Heart right ventricle (tissue), 16 donors: ENCODE measurements at places on chromosomes 1 and 21.

DNA sequence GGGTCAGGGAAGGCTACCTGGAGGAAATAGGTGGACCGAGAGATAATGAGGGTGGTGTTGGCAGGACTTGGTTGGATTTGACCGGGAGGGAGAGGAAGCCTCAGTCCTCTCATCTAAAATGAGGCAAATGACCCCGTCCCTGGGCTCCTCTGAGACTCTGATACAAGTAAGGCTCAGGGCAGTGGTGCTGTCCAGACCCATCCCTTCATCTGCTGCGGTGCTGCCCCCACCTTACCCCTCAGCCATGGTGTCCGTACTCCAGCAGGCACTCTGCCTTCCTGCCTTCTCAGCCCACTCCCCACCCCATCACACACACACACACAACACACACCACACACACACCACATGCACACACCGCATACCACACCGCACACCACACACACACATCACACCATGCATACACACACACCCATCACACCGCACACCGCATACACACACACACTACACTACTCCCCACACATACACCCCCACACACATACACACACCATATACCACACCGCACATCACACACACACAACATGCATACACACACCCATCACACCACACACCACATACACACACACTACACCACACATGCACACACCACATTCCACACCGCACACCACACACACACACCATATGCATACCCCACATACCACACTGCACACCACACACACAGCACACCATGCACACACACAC lies 29.4 kb upstream of the SLC26A9 start:
- H3K27ac ChIP-seq, result no peak overlapping the region
- H3K4me1 ChIP-seq, result peaks cover 20% of the 10 kb centered on the region
- H3K27me3 ChIP-seq, result no peaks in the 10 kb centered on the region
- DNase-seq, result no peak
- no peak overlapping the region for H3K4me3 ChIP-seq
- no peaks in the 10 kb centered on the region for H3K36me3 ChIP-seq

DNA sequence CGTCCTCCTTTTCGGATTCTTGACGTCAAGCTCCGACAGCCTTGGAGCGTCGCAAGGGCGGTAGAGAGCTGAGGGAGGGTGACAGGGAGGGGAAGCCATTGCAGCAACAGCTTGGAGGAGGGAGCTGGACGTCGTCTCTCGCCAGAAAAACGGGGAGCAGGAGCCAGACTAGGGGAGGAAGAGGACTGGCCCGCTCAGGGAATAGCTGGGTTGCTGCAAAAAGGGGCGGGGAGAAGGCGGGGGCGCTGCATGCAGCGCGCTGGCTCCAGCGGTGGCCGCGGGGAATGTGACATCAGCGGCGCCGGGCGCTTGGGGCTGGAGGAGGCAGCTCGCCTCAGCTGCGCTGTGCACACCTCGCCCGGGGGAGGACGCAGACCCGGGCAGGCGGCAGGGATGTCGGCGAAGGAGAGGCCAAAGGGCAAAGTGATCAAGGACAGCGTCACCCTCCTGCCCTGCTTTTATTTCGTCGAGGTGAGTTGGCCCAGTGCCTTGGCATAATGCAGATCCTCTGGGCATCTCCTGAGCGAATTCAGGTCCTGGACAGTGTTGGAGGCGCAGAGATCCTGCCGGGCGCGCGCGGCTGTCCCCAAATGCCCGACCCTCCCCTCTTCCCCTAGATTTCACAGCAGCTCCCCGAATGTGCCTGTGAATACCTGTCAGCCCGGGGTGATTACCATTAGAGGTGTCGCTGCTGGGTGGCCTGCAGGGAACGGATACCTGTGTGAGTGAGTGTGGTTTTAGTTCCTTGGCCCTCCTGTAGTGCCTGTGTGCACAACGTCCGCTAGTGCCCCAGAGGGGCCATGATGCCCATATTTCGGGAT lies at the start of gene PLPPR4:
PLPPR4 (plus strand) TSS at position 292 of the 821 bp plus-strand sequence; CDS start at position 394, 102 bp downstream.
- peak; percentile 55 for DNase-seq
- H3K27me3 ChIP-seq, result no peaks in the 10 kb centered on the region
- peak within 1 kb of the TSS; percentile 63 for H3K4me3 ChIP-seq
- no peaks in the 10 kb centered on the region for H3K36me3 ChIP-seq
- H3K27ac ChIP-seq, result no peak within 1 kb of the TSS

DNA sequence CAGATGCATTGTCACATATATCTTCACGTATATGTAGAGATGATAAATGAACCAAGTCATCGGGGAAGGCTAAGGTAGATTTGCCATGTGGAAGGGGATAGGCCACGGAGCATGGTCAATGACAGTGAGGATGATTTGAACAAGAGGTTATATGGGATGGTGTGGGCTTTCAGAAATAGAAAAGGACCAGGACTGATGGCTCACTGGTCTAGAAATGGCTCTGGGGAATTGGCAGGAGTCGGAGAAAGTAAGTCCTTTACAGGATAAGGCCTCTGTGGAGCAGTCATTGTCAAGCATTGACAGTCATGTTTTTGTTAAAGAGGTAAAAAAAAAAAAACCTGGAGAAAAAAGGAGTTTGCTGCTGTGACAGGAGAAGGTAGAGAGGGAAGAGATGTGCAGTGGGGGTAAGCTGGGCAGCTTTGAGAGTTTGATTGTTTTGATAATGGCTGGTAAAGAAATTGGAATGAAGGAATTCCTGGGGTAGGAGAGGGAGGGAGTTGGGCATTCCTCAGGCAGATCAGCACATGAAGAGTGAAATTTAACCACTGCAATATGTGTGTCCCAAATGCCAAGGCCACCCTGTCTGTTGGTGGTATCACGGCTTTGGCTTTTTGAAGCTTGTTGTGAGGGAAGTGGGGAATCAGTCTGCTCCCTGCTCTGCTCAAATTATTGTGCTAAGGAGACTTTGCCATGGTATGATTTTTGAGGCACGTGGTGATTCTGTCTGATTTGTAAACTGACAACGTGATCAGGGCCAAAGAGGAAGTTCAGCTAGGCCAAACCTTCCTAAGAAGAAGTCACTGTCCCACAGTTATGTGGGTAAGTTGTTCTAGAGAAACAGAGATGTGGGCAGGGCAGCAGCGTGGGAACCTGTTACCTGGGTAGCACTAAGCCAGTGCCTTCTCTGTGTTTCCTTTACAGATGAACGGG lies 26.0 kb downstream of the MACF1 start:
- no peak for DNase-seq
- no peaks in the 10 kb centered on the region for H3K27me3 ChIP-seq
- no peak overlapping the region for H3K4me3 ChIP-seq
- H3K27ac ChIP-seq, result peak overlapping the region; percentile 20
- H3K4me1 ChIP-seq, result no peaks in the 10 kb centered on the region

- H3K27me3 ChIP-seq, result no peaks in the 10 kb centered on the region
- no peak overlapping the region for H3K4me3 ChIP-seq
- no peak for DNase-seq
- no peak overlapping the region for H3K27ac ChIP-seq
- no peaks in the 10 kb centered on the region for H3K36me3 ChIP-seq
Observed at GRCh38 chr1:182726912-182727311, 42.5 kb upstream of the RGS8 start.

- H3K4me3 ChIP-seq, result no peak overlapping the region
- H3K27me3 ChIP-seq, result peaks cover 10% of the 10 kb centered on the region
- no peak for DNase-seq
- no peaks in the 10 kb centered on the region for H3K36me3 ChIP-seq
Observed at GRCh38 chr21:31909153-31910073, 36.6 kb downstream of the HUNK start.

GRCh38 chr1:56501888-56502287 lies 77.5 kb downstream of the PLPP3 start:
- peaks cover 86% of the 10 kb centered on the region for H3K4me1 ChIP-seq
- H3K36me3 ChIP-seq, result peaks cover 46% of the 10 kb centered on the region
- no peak for DNase-seq
- no peaks in the 10 kb centered on the region for H3K27me3 ChIP-seq

DNA sequence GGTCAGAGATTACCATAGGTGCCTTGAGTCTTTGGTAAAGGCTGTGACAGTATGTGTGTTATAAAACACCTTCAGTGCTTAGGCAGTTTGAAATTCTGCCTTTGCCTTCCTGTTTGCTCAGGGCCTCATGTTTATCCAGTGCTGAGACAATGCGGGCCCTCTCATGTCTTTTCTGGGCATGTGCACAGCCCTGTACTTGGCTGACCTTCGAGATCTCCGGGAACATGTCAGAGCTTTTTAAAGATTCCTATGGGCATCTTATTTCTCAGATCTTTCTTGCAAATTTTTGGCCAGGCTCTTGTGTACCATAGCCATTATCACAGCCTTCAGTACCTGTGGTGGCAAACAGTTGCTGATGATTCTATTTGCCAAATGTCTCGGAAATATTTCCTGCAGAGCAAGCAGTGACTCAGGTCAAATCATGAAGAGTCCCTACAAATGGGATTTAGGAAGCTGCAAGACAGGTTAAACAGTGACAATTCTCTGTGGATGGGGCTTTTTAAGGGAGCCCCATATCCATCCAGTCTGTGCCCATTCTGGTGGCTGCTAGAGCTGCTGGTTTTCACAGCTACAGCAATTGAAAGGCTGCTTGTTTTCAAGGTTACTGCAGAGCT lies 42.1 kb downstream of the HOOK1 start:
- no peak for DNase-seq
- no peaks in the 10 kb centered on the region for H3K4me1 ChIP-seq
- H3K36me3 ChIP-seq, result no peaks in the 10 kb centered on the region

DNA sequence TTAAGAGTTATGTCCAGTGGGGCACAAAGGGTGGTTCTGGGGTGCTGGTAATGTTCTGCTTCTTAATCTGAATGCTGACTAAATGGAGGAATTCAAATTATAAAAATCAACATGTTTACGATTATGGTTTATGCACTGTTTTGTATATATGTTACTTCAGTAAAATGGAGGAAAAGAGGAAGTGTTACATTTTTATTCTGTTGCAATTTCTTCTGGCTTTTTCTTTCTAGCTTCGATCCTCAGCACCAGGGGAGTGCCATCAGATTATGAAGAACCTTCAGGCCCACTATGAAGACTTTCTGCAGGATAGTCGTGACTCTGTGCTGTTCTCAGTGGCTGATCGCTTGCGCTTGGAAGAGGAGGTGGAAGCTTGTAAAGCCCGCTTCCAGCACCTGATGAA lies 105.5 kb downstream of the MACF1 start:
- no peak overlapping the region for H3K27ac ChIP-seq
- no peaks in the 10 kb centered on the region for H3K27me3 ChIP-seq
- no peak overlapping the region for H3K4me3 ChIP-seq
- no peaks in the 10 kb centered on the region for H3K4me1 ChIP-seq
- DNase-seq, result no peak

DNA sequence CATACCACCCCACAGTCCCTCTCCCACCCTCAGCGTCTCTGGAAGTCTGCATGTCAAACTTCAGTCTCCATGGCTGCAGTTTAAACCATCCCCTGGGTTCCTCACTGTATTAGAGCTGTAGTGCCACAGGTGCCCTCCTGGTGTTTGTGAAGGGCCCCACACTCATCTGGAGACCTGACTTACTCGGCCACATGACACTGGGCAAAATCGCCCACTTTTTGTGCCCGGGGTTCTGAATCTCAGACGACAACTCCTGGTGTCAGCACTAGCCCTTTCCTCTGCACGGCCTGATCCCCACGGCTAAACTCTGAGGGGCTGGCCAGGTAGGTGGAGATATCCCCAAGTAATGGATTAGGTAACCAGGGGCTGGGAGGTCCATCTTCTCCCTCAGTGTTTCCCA lies 6.5 kb downstream of the INKA2 start:
- no peak overlapping the region for H3K4me3 ChIP-seq
- H3K36me3 ChIP-seq, result peaks cover 14% of the 10 kb centered on the region

GRCh38 chr1:232260861-232261260 lies 369.1 kb downstream of the SIPA1L2 start:
- H3K4me1 ChIP-seq, result no peaks in the 10 kb centered on the region
- no peak overlapping the region for H3K27ac ChIP-seq
- no peaks in the 10 kb centered on the region for H3K36me3 ChIP-seq
- H3K4me3 ChIP-seq, result no peak overlapping the region
- H3K27me3 ChIP-seq, result no peaks in the 10 kb centered on the region

- H3K27me3 ChIP-seq, result peaks cover 58% of the 10 kb centered on the region
- H3K4me1 ChIP-seq, result no peaks in the 10 kb centered on the region
- H3K4me3 ChIP-seq, result no peak overlapping the region
- H3K36me3 ChIP-seq, result no peaks in the 10 kb centered on the region
Observed at GRCh38 chr1:29690156-29690555, 453.8 kb downstream of the PTPRU start.

DNA sequence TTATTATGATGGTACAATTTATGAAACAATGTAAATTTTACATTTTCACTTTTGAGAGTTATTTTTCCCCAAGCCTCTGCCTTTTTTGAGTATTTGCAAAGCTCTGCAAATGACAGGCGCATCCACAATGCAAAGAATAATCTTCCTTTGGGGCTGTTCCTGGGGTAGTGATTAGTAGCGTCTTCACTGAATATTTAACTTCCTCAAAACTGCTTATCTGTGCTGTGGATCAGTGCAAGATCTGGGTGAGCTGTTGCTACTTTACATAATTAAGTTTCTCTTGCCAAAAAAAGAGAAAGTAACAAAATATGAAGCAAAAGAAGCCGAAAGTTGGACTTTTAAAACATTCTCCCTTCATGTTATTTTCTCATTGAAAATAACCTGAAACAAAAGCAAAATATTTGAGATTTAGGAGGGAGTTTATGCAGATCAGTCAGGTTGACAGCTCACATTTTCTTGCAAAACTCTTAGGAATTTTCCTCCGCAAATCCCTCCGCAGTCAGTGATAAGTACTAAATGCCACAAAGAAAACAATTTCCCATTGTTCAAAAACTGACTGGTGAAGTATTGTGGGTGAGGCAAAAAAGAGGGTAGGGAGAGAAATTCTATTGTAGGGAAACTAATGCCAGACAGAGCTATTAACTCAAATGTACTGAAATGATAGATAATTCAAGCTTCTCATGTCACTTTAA lies 276.4 kb upstream of the B3GALT2 start:
- no peak overlapping the region for H3K27ac ChIP-seq
- DNase-seq, result no peak
- no peaks in the 10 kb centered on the region for H3K27me3 ChIP-seq
- H3K4me1 ChIP-seq, result no peaks in the 10 kb centered on the region
- no peaks in the 10 kb centered on the region for H3K36me3 ChIP-seq
- H3K4me3 ChIP-seq, result no peak overlapping the region

DNA sequence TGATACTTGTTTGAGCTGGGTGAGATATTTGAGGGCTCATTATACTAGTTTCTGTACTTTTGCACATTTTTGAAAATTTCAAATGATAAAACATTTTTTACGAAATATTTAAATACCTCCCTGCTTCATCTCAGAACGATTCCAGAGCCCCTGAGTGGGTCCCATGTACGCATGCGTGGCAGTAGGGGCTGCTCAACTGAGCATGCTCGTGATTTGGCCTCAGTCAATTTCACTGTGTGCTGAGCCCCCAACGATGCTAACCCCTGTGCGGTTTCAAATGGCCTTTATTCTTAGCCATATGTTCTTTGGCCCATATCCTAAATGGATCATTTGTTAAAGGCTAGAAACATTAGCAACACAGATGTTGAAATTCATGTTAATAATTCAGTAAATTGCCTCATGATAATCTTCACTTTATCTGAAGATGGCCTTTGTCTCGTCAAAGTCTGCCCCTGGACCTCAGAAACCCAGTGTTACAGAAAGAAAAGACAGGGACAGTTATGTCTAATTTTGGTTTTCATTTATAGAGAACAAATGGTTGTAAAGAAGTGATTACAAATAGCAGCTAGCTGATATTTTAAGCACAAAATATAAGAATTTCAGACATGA lies 108.2 kb downstream of the MRPS6 start:
- no peaks in the 10 kb centered on the region for H3K27me3 ChIP-seq
- no peak overlapping the region for H3K27ac ChIP-seq
- peak overlapping the region; percentile 19 for H3K4me3 ChIP-seq
- DNase-seq, result no peak
